T-helper 2 cell treated with Interferon-gamma antibody and Interleukin-4, amounts not matched to agents 5 μg/mL and 100 μg/mL, for 36 hours (primary cell): ENCODE measurements at places on chromosomes 7 and 10.

DNA sequence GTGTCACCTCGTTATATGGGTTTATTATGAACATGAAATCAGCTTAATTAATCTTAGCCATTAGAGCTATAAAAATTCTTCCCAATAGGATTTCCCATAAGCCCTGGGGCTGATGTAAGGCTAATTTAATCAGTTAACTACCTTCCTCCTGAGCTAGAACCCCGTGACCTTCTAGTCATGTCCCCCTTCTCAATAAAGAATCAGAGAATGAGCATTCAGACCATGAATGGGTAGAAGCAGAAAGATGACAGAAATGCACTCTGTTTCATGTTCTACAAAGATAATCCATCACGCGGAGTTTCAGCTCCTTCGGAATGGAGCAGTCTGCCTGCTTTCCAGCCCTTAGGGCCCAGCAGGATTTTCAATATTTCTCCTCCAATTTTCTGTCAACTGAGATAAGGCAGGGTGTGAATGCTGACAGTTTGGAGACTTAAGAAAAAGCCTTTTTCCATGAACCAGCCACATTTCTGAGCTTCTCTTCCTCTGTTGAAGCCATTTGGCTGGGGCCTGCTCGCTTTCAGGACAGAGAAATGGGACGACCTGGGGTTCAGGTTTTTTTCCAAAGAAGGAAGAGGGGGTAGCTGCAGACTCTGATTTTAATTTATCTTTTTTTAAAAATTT, 211.0 kb downstream of the NEBL start:
- no peak for DNase-seq

GRCh38 chr10:118720685-118721538, 33.9 kb downstream of the CACUL1 start:
- peak; percentile 16 for DNase-seq

DNA sequence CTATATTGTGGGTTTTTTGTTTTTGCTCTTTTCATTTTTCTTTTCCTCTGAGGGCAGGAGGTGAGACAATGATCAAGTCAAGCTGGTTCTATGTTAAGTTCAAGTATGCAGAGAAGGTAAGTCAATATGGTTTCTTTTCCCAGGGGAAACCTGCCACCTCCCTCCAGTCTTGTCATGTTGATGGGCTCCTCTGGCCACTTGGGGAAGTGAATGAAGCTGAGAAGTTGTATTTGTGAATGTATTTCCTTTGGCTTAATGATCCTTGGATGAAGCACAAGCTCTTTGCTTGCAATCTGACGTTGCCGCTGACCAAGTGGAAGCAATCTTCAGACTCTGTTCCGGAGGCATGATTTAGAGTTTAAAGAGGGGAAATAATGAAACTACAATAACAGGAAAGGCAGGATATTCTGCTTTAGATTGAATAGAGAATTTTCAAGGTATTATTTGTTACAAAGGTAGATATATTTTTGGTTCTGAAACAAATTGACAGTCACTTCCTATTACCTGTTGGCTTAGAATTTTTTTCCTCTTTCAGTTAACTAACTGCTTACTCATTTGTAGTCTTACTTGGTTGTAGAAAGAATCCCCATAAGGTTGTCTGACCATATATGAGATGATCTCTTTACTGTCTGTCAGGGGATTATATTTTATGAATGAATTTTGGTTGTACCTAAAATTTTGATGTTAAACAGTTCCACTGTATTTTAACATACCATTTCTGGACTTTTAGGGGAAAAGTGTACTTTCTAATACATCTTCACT, 369.6 kb downstream of the AUTS2 start:
- no peak for DNase-seq

DNA sequence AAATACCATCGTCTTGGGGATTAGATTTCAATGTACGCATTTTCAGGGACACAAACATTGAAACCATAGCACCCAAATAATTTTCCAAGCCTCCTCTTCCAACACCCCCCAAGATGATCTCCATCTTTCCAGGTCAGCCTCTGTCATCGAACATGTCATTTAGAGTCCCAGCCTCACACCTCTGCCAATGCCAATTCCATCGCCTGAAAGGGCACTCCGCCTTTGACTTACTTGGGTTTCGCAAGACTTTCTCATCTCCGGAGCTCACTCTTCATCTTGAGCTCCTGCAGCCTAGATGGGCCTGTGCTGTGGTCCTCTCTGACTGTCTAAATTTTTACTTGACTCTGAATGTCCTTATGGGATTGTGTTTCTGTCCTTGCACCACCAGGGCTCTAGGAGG, 10.4 kb upstream of the FAM241B start:
- no peak for DNase-seq

- DNase-seq: no peak
These were observed 131.1 kb downstream of the MAPK8 start for GRCh38 chr10:48437546-48437945.

DNA sequence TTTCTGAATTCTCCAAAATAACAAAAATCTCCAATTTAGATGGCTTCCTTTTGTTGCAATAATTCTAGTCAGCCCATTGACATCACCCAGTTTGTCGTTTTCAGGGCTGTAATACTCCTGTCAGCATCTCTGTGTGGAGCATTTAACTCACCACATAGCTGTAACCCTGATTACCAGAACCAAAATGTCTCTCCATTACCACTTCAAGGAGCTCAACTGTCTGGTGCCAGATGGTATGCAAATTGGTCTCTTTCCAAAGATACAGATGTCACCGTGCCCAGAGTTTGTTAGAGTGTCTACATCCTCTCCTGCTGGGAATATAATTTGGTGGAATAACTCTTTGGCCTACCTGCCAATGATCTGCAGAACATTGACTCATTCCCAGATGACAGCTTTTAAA, 350.3 kb upstream of the POT1 start:
- DNase-seq: no peak

GRCh38 chr7:88046839-88047573, 113.0 kb downstream of the ADAM22 start:
- DNase-seq: no peak

DNA sequence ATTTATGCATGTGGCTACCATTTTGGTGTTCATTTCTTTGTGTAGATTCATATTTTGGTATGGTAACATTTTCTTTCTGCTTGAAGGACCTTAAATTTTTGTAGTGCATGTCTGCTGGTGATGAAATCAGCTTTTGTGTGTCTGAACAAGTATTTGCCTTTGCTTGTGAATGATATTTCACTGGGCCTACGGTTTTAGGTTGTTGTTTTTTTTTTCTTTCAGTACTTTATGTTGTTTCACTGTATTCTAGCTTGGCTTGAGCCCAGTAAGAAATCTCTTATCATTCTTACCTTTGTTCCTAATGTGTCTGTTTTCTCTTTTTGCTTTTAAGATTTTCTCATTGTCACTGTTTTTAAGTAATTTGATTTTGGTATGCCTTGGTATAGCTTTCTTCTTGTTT, 31.9 kb downstream of the SAMD8 start:
- DNase-seq: no peak

DNA sequence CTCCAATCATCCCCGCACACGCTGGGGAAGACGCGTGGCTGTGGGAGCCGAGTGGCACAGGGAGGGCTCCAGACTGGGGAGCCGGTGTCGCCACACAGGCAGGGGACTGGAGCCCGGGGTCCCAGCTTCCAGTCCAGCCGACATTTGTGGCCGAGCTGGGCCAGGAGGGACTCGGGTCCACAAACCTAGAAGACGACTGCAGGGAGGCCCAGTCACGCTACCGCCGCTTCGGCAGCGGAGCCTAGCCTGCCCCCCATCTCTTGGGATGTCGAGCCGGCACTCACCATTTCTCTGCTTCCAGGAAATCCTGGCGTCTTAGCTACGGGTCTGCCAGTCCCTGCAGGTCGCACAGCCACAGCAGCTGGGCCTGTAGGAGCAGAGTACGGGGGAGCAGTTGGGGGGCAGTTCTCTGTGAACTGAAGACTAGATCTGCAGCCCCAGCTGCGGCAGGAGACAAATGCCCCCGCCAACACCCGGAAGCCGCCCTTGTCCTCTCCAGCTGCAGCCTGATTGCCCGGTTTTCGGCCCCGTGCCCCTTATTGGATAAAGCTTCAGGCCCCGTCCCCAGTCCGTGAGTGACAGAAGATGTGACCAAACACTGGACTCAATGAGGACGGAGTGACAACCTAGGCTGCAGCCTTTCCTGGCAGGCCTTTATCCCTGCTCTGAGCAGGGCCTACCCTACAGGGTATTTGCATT, 270.7 kb downstream of the ZNF33B start:
- no peak for DNase-seq

GRCh38 chr10:19659920-19660655, 156.1 kb upstream of the PLXDC2 start:
- no peak for DNase-seq

DNA sequence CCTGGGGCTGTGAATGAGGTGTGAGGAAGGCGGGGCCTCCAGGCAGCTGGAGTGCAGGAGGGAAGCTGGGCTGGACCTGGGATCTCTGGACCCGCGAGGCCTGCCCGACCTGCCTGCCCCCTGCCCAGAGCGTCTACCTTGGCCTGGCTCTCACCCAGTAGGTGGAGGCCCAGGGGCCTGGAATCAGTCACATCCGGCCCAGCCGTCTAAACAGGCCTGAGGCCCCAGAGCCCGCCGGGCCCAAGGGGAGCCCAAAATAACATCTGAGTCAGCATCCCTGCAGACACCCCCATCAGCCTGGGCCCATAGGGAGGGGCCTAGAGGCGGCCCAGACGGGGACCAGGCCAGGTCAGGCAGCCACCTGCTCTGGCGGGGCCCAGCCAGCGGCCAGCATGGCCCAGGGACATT, 15.1 kb upstream of the ELN start:
- no peak for DNase-seq

- DNase-seq: peak; percentile 72
These were observed 778 bp upstream of the TRIM8 start for GRCh38 chr10:102643336-102644065.
